ENCODE measurements at places on chromosomes 16 and 17.

GRCh38 chr16:12798846-12799245 is 4.8 kb downstream of the CPPED1 start:
- DNase-seq, result no peak

- no peak for DNase-seq
Observed at GRCh38 chr17:19877364-19877945, 9.7 kb upstream of the ULK2 start.

DNA sequence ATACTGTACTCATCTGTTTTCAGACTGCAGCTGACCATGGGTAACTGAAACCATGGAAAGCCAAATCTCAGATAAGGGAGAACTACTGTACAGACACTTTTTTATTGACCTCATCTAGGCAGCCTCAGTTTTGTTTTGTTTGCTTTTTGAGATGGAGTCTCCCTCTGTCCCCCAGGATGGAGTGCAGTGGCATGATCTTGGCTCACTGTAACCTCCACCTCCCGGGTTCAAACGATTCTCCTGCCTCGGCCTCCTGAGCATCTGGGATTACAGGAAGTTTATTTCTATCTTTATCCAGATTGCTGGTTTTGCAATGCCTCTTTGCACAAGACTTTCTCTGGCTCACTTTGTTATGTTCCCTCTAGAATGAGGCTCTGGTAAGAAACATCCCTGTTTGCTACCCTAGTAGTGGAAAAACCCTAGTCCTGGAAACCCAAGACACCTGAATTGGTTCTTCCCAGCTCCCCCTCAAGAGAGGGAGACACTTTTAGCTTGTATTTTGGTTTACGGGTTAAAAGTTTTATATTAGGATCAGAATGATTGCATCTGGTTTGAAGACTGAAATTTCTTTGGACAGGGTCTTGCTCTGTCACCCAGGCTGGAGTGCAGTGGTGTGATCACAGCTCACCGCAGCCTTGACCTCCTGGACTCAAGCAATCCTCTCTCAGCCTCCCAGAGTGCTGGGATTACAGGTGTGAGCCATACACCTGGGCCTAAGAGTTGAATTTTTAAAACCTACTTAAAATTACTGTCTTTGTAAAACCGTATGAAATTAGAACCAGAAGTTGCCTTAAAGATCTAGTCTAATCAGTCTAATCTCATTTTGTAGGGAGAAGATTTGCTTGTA is 38.9 kb downstream of the ZNF207 start:
- no peak for DNase-seq

DNA sequence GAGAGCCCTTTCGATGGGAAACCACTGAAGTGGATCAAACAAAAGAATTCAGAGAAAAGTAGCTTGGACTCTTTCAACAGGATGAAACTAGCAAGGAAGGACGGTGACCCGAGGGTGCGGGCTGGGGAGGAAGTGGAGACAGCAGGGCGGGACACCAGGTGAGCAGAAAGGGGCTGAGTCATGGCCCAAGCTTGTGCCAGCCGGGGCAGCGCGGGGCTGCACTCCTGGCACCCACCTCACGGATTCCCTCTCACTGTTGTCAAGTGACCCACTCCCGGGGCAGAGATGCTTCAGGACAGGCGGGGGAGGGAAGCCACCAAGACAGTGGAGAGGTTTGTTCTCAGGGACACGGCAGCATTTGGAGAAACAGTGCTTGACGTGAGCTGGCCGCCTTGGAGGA is 10.7 kb upstream of the RNF222 start:
- no peak for DNase-seq

DNA sequence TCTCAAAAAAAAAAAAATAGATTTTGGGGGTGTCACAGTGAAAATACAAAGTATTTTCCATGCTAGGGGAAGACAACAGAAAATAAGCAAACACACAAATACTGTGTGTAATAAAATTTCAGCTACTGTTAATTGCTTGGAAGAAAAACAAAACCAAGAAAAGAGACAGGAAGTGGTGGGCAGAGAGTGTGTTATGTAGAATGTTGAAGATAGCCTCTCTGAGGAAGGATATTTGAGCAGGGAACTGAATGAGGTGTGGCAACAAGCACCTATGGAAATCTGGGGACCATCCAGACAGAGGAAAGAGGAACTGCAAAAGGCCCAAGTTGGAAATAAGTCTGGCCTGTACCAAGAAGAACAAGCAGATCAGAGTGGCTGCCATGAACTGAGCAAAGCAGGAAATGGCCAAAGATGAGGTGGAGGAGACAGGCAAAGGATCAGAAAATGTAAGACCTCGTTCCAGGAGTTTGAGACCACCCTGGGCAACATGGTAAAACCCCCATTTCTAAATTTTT is 7.8 kb upstream of the USP31 start:
- DNase-seq, result no peak

GRCh38 chr17:81117672-81118198 is 47.6 kb upstream of the PVALEF start:
- no peak for DNase-seq

- DNase-seq, result no peak
Observed at GRCh38 chr16:22847100-22847499, 33.1 kb downstream of the HS3ST2 start.

- no peak for DNase-seq
Observed at GRCh38 chr16:65704866-65705265, 583.0 kb upstream of the CDH11 start.

- no peak for DNase-seq
Observed at GRCh38 chr17:13594310-13594709, 7.4 kb downstream of the HS3ST3A1 start.

DNA sequence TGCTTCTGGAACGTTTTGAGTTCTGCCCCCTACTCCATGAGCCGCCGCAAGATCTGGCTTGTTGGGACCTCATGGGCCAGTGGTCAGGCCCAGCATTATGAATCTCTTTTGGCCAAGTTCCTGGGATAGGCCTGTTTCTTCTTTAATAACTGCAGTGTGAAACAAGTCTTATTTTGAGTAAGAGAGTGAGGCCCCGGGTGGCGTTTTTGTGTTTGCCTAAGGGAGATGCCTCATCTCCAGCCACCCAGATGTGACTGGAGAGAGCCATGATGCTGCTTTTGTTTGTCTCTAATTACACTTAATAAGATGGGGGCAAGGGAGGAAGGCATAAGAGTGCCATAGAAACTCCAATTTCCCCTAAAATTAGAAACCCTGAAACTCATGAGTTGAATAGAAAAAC is 39.8 kb downstream of the KSR1 start:
- DNase-seq, result no peak

GRCh38 chr17:78910497-78911284 is 7.7 kb upstream of the CEP295NL start:
- DNase-seq, result no peak

DNA sequence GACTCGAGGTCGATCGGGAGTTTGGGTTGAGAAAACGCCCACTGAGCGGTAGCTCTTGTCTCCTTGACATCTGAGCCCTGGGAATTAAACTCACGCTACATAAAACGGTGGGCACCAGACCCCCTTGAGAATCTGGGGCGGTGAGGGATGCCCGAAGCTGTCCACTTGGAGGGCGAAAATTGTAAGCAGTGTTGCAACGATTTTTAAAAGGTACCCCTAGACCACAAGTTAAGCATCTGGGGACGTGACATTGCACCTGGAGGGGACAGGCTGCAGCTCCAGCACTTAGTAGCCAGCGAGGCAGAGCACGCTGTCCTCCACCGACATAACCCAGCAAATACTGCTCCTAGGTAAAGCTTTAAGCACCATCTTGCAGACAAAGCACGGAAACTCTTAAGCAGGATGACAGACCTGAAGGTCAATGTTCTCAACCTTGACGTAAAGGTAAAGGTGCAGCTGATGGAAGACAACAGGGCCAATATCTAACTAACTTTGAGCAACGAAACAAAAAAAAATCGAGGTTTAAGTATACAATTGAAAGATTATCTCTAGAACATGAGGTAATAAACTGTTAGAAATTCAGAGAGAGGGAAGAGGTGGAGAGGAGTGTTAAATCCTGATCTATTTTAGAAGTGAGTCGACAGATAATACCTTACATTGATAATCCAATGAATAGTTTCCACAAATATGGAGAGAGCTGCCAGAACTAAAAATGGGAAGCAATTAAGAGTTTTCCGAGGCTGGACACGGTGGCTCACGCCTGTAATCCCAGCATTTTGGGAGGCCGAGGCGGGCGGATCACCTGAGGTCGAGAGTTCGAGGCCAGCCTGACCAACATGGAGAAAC is 921 bp upstream of the CDR2 start:
- DNase-seq, result no peak

DNA sequence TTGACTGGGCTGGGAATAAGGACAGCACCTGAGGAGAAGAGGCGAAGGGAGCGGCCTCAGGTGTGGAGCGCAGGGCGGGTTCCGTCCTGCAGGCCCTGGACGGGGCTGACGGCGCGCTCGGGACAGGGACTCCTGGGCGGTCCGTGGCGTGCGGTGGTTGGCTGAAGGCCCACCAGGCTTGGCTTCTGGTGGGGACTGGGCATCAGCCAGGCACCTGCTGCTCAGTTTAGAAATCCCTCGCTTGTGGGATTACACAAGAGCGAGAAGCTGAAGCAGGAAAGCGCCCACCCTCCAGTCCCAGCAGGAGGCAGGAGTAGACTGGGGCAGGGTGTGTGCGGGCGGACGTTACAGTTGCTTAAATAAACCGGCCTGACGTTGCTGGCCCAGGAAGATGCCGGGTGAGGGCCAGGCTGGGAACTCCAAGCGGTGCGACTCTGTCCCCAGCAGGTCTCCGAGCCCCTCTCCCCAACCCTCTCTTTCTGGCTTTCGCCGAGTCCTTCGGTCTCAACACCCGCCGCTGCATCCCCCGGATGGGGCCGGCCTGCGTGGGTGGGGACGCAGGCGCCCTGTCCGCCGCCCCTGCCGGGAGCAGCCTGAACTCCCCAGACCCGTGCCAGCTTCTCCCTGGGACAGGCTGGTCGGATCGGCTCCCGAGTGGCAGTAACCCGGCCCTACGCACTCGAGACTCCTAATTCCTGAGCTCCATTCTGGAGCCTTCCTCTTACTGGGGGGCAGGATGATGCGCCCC is 639 bp downstream of the MIF4GD start:
- DNase-seq, result no peak

GRCh38 chr16:54009464-54010176 is 277.0 kb downstream of the IRX3 start:
- no peak for DNase-seq

DNA sequence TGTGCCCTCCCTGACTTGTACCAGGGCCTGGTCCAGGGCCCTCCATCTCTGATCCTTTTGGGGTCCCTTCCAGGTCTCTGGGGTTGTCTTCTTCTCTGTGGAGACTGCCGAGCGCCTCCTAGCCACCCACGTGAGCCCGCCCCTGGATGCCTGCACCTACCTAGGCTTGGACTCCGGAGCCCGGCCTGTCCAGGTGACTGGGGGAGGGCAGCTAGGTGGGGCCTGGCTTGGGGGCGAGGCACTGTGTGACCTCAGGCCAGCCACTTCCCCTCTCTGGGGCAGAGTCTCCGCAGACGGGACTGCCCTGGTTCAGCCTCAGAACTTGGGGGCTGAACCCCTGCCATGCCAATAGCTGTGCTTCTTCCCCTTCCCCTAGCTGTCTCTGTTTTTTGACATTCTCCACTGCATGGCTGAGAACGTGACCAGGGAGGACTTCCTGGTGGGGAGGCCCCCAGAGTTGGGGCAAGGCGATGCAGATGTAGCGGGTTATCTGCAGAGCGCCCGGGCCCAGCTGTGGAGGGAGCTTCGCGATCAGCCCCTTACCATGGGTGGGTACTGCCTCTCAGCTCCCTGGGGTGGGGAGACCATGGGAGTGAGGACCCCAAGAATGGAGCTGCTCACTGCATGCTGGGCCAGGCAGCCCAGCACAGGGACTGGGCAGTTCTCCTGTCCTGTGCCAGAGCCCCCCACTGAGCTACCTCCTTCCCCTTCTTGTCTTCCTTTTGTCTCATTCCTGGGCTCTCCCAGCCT is 14.6 kb downstream of the FCSK start:
- no peak for DNase-seq

DNA sequence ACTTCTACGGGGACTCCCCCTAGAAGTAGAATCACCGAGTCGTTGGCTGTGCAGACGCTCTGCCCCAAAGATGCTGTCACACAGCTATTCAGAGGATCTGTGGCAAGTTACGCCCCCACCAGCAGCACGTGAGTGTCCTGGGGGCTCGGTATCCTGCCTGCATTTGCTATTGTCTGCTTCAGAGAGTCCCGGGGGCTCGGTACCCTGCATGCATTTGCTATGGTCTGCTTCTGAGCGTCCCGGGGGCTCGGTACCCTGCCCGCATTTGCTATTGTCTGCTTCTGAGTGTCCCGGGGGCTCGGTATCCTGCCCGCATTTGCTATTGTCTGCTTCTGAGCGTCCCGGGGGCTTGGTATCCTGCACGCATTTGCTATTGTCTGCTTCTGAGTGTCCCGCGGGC is 23.8 kb upstream of the ZNF469 start:
- DNase-seq, result no peak

DNA sequence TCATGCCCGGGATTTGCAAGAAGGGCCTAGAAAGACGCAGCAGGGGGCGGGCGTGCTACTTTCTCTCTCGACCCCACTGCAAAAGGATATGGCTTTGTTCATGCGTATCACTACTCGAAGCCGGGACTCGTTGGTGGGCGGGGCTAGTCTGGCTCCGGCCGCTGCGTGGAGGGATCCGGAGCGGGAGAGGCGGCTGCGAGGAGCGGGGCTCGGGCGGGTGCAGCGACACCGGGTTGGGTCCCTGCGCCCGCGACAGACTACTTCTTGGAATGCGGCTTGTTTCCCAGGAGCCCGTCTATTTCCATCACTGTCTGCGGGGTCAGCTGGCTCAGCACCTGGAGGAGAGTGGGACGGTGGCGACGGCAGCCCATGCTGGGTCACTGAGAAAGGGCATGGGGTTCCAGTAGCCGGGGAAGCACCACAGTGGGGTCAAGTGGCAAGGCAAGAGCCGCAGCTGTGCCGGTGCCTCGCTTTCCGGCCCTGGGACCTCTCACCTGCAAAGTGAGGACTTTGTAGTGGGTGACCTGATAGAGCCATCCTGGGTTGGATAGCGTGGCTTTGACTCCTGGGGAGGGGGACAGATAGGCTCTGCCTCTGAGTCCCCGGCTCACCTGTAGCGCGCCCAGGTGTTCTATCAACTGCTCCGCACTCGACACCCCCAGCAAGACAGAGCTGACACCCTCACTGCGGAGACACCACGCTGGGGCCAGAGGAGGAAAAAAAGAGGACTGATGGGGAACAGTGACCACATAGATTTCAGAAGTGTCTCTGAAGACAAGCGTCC is 6.6 kb downstream of the KCNAB3 start:
- DNase-seq, result no peak

- DNase-seq, result no peak
Observed at GRCh38 chr17:67466251-67466796, 89.2 kb downstream of the PITPNC1 start.

DNA sequence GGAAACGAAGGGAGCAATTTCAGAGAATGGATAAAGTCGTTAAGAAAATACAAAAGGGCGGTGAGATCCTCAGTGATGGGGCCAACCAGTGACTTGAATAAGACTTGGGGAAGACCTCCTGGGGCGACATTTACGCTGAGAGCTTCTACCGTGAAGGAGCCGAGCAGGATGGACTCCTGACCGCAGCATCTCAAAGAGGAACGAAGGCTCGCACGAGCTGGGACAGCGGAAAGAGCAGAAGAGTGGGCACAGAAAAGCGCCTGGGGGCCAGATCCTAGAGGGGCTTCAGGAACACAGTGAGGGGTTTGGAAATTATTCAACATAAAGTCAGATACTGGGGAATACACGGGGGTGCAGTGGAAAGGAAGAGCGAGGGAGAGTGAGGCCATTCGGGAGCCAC is 17.5 kb downstream of the ZNF750 start:
- no peak for DNase-seq

- DNase-seq, result no peak
Observed at GRCh38 chr17:630801-631200, 83.8 kb downstream of the VPS53 start.

All from GM12864 (cell line).